ENCODE measurements at places on chromosomes 2 and 18. TPM values are rescaled to one million over a fixed set of nuclear protein-coding genes. Genes with fewer than 3 reads are reported as not detected.

DNA sequence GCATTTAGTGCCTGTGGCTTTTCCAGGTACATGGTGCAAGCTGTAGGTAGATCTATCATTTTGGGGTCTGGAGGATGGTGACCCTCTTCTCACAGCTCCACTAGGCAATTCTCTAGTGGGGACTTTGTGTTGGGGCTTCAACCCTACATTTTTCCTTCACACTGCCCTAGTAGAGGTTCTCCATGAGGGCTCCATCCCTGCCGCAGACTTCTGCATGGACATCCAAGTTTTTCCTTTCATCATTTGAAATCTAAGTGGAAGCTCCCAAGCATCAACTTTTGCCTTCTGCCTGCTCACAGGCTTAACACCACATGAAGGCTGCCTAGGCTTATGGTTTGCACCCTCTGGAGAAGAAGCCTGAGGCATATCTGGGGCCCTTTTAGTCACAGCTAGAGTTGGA, 492.7 kb downstream of the PIK3C3 start:
- no peak for DNase-seq
- peaks cover 13% of the 10 kb centered on the region for H3K4me1 ChIP-seq
- H3K27ac ChIP-seq: no peak overlapping the region
- H3K36me3 ChIP-seq: peaks cover 20% of the 10 kb centered on the region

Gene QPCT
- total RNA-seq: 2.7 TPM

DNA sequence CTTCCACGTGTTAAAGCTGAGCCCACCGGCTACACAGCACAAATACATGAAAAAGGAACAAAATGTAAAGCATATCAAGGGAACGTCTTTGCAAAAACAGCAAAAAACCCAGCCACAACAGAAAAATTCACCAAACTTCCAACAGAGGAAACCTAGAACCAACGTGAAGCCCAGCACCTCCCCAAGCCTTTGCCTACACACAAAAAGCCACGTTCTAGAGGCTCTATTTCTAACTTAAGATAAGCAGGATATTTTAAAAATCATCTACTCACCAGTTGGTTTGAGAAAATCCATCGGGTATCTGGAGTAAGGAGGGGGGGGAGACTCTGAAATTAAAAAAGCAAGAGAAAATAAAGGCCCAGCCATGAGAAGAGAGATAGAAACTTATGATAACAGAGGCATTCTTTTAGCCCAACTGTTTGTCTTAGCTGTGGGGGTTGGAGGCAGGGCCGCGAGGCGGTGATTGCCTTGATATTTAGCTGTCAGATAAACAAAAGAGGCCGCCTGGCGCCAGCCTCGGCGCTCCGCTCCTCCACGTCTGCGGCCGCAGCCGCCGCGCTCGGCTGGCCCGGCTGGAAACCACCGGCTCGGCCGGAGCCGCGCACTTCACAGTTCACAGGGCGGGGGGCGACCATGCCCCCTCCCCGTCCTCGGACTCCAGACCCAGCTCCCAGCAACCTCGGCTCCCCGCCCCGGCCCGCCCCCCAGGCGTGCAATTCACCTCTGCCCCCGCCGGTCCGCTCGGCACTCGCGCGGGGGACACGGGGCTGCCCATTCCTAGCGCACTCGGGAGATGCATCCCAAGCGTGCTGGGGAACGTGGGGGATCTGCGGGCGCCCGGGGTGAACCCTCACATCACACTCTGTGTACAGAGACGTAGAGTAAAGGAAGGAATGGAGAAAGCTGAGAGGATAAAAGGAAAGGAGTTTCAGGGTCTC, 2.4 kb downstream of the SMAD7 start:
- H3K27me3 ChIP-seq: no peaks in the 10 kb centered on the region
- H3K4me3 ChIP-seq: peak overlapping the region; percentile 97
- H3K36me3 ChIP-seq: peaks cover 5% of the 10 kb centered on the region
- peaks cover 53% of the 10 kb centered on the region for H3K4me1 ChIP-seq
- DNase-seq: peak; percentile 28

Gene UGT1A7
- not detected for total RNA-seq

Gene IL1R2
- total RNA-seq: not detected

GRCh38 chr2:42135381-42136312, 33.5 kb upstream of the EML4 start:
- H3K36me3 ChIP-seq: no peaks in the 10 kb centered on the region
- no peak for DNase-seq
- no peak overlapping the region for H3K27ac ChIP-seq
- H3K27me3 ChIP-seq: peaks cover 24% of the 10 kb centered on the region
- H3K4me1 ChIP-seq: peaks cover 23% of the 10 kb centered on the region
- H3K4me3 ChIP-seq: no peak overlapping the region

DNA sequence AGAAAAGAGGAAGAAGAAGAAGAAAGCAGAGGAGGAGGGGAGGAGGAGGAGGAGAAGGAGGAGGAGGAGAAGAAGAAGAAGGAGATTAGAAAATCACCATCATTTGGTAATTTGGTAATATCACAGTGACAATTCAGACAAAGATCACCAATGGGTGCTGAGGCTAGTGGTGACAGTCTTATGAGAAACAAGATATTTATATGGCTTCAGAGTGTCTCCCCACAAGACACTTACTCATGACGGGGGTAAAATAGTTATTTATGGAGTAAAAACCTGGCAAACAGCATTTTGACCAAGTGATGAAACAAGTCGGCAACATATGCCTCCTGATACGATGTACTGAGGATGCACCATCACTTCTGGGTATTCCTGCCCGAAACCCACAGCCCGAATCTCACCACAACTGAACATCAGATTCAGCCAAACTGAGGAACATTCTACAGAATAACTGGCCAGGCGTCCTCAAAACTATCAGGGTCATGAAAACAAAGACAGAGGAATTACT, 4.9 kb downstream of the ASPRV1 start:
- H3K4me3 ChIP-seq: no peak overlapping the region
- no peak overlapping the region for H3K27ac ChIP-seq
- peaks cover 15% of the 10 kb centered on the region for H3K27me3 ChIP-seq
- H3K4me1 ChIP-seq: no peaks in the 10 kb centered on the region
- no peak for DNase-seq

Gene IGFBP5
- 75.3 TPM for total RNA-seq

- no peak for DNase-seq
- H3K27me3 ChIP-seq: peaks cover 43% of the 10 kb centered on the region
- H3K27ac ChIP-seq: no peak overlapping the region
- peaks cover 26% of the 10 kb centered on the region for H3K4me1 ChIP-seq
- no peak overlapping the region for H3K4me3 ChIP-seq
These were observed 8.2 kb downstream of the ATOH8 start for GRCh38 chr2:85761946-85762345.

Gene DNAJC5G
- total RNA-seq: not detected

GRCh38 chr2:158125756-158126498, 24.3 kb downstream of the UPP2 start:
- peaks cover 5% of the 10 kb centered on the region for H3K27me3 ChIP-seq
- no peaks in the 10 kb centered on the region for H3K36me3 ChIP-seq
- H3K27ac ChIP-seq: peak overlapping the region; percentile 7
- no peak for DNase-seq

Gene SERPINB4
- total RNA-seq: not detected

Data from progenitor cell of endocrine pancreas (in vitro differentiated cells).